NCI-H187 treated with DMSO at 0.1 percent for 48 hours (cell line): ENCODE measurements at places on chromosomes 13 and 19.

GRCh38 chr13:50599927-50600326, 243.6 kb downstream of the DLEU7 start:
- DNase-seq, result no peak

- DNase-seq, result no peak
Measured at GRCh38 chr13:29502391-29503008, 93.0 kb downstream of the SLC7A1 start.

DNA sequence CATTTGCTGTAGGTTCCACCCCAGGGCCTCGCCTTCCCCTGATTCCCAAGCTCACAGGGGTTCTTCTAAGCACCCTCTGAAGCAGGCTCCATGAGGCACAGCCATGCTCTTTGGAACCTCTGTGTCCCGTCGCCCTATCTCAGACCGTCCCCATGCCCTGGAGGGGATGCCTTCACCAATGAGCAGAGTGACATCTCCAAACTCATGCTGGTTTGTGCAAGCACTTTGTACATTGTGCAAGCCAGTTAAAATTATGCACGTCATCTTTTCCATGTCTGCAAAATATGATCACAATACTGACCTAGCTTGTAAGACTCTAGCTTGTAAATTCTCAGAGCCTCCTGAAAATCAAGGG, 46.5 kb upstream of the RAP2A start:
- no peak for DNase-seq

DNA sequence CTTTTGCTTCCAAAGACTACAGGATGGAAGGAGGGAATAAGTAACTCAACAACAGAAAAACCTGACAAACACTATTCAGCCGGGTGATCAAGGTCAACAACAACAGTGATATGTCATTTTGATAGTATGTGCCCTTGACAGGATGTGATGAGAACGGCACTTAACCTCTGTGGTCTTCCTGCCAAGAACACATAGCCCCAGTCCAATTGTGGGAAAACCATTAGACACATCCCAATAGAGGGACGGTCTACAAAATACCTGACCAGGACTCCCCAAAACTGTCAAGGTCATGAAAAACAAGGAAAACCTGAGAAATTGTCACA, 43.1 kb upstream of the AMER2 start:
- no peak for DNase-seq

- no peak for DNase-seq
Measured at GRCh38 chr13:51223560-51224270, 1.5 kb downstream of the FAM124A start.

GRCh38 chr13:32135056-32135390, 103.4 kb downstream of the FRY start:
- no peak for DNase-seq

DNA sequence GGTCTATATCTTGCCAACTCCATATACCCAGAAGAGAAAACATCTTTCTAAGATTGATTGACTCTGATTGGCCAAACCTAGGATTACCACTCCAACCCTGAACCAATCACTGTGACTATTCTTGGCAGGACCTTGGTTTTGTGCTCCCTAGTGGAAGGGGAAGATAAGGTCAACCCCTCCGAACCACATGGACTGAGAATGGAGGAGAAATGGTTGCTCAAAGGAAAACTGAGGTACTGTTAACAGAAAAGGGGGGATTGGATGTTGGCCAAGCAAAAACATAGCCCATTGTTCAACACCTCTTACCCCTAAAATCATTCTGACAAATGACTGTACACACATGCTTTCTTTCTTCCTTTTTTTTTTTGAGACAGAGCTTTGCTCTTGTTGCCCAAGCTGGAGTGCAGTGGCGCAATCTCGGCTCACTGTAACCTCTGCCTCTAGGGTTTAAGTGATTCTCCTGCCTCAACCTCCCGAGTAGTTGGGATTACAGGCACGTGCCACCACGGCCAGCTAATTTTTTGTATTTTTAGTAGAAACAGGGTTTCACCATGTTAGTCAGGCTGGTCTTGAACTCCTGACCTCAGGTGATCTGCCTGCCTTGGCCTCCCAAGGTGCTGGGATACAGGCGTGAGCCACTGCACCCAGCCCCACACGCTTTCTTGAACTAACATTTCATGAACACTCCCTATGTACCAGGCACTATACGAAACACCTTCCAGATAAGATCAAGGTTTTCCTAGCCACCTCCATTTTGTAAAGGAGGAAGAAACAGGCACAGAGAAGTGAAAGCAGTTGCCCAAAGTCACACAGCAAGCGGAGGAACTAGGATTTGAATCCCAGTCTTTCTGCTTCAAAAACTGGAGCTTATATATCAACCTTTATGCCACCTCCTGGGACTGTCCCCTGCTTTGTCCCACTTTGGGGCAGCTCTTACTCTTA, 6.5 kb downstream of the MEIOSIN start:
- no peak for DNase-seq

DNA sequence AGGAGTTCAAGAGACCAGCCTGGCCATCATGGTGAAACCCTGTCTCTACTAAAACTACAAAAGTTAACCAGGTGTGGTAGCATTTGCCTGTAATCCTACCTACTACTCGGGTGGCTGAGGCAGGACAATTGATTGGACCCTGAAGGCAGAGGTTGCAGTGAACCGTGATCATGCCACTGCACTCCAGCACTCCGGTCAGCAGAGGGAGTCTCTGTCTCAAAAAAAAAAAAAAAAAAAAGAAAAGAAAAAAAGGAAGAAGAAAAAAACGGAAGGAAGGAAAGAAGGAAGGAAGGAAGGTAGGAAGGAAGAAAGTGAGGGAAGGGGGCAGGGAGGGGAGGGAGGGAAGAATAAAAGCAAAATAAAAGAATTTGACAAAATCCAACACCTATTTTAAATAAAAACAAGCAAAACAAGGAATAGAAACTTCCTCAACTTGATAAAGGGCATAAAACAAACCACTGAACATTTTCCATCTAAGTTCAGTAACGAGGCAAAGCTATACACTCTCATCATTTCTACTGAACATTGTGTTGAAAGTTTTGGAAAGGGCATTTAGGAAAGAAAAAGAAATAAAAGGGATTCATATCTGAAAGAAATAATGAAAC, 411.6 kb upstream of the SLITRK5 start:
- DNase-seq, result no peak

DNA sequence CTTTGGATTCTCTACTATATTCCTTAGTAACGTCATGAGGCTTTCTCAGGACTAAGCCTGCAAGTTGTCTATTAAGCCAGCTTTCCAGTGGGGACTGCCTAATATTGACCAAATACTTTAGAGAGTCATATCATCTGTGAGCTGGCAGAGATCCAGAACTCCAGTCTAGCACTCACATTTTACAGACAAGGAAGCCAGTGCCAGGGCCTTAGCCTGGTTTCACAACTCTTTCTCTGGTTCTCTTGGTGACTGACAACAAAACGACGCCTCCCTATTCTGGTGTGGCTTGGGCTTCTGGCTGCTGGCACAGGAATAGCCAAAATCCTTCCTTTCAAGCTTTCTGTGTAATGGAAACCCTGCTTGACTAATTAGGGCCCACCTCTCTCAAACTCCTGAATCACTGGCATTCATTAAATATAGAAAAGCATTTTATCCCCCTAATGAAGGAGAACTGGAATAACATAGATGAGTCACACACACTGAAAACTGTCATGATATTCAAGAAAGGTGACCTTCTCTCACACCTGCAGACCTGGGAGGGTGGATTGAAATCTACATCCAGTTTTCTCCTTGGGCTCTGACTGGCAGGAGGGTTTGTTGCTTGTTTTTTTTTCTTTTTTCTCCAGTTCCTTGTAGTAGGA, 75.2 kb upstream of the UBL3 start:
- no peak for DNase-seq

GRCh38 chr13:27360562-27360961, 63.9 kb upstream of the GTF3A start:
- no peak for DNase-seq

DNA sequence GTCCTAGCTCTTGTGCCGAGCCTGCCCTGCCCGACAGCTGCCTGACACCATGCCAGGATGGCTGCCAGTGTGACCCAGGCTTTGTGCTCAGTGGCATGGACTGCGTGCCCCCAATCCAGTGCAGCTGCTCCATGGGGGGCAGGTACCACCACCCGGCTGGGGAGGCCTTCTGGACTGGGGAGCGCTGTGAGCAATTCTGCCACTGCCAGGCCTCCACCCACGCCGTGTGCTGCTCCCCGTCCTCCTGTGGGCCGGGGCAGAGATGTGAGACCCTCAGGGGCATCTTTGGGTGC, 9.4 kb upstream of the FXYD3 start:
- DNase-seq, result no peak

- no peak for DNase-seq
Measured at GRCh38 chr13:82658811-82659210, 1223.5 kb downstream of the SLITRK1 start.

DNA sequence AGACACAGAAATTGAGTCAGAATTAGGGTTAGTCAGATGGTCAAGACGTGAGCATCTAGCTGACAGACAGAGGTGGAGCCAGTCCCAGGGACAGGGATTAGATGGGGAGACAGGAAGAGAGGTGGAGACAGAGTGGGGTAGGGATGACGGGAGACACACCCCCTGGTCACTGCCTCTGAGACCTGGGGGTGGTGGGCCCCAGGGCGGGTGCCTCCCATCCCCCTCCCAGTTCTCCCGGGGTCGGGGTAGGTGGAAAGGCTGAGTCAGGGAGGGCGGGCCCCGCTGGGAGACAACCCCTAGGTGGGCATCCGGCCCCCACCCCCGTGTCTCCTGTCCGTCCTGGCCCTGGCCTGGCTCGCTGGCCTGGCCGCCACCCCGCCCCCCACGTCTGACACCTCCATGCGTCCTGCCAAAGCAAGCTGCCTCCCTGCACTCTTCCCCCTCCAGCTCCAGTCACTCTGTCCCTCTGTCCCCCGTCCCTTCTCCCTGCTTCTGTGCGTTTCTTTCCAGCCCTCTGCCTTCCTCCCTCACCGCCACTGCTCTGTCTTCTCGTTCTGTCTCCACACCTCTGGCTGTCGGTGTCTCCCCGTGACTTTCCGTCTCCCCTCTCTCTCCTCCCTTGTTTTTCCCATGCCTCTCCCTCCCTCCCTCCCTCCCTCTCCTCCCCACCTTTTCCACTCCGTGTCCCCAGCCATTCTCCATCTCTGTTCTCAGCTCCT, 15.1 kb downstream of the CCDC97 start:
- no peak for DNase-seq

DNA sequence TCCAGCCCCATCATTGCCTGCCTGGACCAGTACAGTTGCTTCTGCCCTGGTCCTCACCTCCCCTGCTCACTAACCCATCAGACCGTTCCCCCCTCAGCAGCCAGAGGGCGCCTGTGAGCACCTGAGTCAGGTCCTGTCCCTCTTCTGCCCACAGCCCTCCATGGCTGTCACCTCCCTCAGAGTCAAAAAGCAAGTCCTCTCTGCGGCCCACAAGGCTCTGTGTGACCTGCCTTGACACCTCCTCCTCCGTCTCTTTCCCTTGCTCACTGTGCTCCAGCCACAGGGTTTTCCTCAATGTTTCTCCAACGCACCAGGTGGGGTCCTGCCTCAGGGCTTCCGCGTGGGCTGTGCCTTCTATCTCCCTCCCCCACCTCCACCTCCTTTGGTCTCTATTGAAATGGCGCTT, 29.4 kb upstream of the PTPRS start:
- DNase-seq, result no peak

- DNase-seq, result no peak
Measured at GRCh38 chr19:2221918-2222317, 14.2 kb downstream of the PLEKHJ1 start.

DNA sequence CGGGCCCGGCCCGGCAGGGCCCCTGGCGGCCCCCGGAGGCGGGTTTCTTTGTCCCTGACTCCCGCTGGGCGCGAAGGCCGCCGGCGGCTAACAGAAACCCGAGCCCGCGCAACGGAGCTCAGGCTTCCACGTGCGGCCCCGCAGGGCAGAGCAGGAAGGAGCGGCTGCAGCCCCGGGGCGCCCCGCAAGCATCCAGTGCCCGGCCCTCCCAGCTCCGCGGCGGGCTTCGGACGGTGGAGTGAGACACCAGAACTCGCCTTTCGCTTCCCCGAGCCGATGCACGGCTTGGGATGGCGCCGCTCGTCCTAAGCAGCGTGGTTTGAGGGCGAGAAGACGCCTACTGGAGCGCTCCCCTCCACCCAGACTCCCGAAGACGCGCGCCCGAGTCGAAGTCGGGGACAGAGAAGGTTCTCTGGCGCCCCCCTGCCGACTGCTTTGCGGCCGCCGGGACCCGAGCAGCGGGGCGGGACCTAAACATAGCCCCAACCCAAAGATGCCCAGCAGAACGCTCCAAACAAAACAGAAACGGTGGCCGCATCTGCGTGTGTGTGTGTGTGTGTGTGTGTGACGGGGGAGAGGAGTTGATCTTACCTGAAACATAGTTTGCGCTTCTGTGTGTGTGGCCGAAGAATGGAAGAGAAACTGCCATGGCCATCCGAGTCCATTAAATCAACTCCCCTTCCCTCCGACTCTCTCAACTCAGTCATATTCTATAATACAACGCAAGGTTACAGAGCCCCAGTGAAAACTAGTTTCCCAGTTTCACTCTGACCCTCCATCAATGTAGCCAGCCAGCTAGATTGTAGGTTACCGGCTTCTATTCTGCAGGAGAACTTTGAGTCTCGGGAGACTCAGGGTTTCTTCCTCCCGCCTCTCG, 629 bp upstream of the FGF9 start:
- no peak for DNase-seq
